ENCODE measurements at places on chromosomes 7 and 10.

DNA sequence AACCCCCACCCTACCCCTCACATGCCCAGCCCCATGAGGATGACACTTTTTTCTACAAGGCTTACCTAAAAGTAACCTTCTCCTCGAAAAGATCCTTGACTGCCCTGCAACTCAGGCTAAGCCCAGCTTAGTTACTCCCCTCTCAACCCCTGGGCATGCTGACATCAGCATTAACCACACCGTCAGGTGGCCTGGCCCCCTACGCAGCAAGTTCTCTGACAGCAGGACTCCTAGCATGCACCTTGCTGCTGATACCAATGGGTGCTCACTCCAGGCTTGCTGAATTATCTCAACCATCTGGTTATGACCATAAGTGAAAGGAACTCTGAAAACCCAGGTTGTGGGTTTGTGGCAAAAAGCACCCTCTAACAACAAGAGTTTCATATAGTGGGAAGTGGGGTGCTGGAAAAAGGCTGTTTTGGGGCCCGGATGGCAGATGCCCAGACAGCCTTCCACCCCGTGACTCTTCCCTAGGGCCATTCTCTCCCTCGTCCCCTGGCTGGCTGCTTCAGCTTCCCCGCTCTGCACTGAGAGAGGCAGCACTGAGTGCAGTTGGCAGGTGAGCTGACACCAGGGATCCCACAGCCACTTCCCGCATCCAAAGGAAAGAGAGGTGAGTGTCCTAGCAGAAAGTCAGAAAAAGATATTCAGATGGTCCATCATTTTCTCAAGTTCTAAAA, 518.9 kb downstream of the KCNMA1 start:
- ATAC-seq = no peak

- peak; percentile 75 for ATAC-seq
Measured at GRCh38 chr10:68871105-68871711, 29.9 kb upstream of the DDX50 start.

DNA sequence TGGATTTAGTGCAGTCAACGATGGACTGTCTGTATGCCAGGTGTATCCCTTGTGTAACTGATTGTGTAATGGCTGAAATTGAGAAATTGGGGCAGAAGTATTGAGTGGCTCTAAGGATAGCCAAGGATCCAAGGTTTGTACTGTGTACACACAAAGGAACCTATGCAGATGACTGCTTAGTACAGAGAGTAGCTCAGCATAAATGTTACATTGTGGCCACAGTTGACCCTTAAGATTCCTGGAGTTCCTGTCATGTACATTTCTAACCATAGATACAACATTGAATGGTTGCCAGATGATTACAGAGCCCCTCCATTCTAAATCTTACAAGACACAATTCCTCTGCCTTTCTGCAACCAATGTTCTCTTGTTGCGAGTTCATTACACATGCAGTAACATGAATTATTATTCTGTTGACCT, 25.3 kb downstream of the CCDC126 start:
- ATAC-seq = no peak

DNA sequence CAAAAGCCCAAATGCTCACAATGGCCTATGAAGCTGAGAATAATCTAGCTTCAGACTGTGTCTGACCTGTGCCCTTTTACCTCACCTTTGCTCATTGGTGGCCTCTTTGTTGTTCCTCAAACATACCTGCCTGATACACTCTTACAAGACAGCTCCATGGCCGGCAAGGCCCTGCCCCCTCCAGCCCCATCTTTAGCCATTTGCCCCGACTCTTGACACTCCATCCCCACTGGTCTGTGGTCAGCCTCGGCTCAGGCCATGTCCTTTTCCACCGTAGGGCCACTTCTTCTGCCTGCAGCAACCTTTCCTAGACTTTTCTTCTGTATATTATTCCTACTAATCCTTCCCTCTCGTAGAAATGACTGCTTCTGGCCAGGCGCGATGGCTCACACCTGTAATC, 265.2 kb downstream of the RPS24 start:
- ATAC-seq = no peak

DNA sequence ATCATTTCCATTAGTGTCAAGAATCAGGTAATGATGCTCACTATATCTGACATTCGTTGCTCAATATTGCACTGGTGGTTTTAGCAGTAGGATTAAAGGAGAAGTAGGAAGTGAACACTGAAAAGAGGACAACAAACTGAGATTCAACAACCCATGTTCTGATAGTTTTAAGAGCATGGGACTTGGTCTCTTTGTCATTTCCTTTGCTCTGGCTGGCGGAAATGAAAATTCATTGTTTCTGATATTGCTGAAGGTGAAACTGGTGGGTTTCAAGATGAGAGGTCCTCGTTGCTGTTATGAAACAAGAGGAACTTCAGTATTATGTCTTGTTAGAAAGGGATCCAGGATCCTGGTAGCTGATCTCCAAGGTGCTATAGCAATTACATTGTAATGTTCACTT, 129.0 kb downstream of the DNAH11 start:
- no peak for ATAC-seq

DNA sequence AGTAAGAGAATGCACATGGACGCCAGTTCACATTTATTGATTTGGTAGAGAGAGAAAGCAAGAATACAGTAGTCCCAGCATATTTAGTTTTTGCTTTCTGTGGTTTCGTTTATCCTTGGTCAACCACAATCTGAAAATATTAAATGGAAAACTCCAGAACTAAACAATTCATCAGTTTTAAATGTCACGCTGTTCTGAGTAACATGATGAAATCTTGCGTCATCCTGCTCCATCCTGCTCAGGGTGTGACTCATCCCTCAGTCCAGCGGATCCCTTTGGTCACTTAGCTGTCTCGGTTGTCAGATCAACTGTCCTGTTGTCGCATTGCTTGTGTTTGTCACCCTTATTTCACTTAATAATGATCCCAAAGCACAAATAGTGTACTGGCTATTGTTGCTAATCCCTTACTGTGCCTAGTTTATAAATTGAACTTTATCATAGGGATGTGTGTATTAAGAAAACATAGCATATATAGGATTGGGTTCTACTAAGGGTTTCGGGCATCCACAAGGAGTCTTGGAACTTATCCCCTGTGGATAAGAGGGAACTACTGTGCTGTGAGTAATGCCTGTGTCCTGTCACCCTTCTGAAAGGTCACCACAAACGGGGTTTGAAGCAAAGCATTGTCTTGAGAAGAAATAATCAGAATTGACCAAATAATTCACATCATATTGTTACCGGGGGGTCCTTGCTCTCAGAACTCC, 73.6 kb downstream of the OTUD1 start:
- ATAC-seq = no peak

GRCh38 chr7:50156706-50157105, 63.7 kb upstream of the ZPBP start:
- ATAC-seq = no peak

GRCh38 chr10:43968076-43968475, 319.4 kb upstream of the ZNF32 start:
- ATAC-seq = no peak

GRCh38 chr10:129280908-129281586, 186.0 kb upstream of the MGMT start:
- no peak for ATAC-seq

GRCh38 chr10:71647526-71648253, 71.9 kb downstream of the C10orf105 start:
- no peak for ATAC-seq

- no peak for ATAC-seq
Measured at GRCh38 chr7:157827045-157827862, 490.4 kb downstream of the DNAJB6 start.

- peak; percentile 91 for ATAC-seq
Measured at GRCh38 chr7:108146070-108146842, 16.1 kb upstream of the LAMB4 start.

DNA sequence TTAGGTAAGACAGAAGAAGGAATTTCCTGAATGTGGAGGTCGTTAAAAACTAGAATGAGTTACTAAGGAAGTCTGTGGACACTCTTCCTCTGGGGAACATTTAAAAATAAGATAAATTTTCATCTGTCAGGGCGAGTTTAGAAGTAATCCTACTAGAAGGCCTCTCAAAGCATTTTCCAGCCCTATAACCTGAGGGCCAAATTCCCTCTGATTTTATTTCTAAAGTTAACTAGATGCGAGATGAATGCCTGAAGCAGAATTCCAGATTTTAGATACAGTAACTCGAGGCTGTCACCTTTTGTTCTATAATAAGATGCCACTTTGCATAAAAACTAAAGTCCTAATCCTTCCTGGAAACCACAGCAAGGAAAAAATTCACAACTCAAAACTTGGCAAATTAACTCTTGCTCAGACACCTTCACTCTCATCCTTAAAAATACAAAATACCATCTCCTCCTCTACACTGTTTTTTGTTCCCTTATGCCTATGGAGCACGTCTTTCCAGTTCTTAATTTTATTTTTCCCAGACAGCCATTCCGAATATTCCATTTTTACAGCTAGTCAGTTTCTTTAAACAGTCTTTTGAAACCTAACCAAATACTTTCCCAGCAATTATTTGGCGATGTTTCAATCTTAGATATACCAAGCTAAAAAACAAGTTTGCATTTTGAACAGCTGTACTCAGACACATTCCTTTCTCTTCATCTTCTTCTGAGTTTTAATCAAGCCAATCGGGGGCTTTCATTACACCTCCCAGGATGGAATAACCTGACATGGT, 420.7 kb upstream of the NFE2L3 start:
- ATAC-seq = no peak

- peak; percentile 91 for ATAC-seq
Measured at GRCh38 chr10:55287346-55287745, 486.3 kb upstream of the PCDH15 start.

- ATAC-seq = no peak
Measured at GRCh38 chr10:15180736-15181135, 12.2 kb upstream of the NMT2 start.

- no peak for ATAC-seq
Measured at GRCh38 chr10:127578961-127579305, 29.8 kb downstream of the NPS start.

GRCh38 chr7:90433221-90433620, 30.0 kb downstream of the CLDN12 start:
- no peak for ATAC-seq

DNA sequence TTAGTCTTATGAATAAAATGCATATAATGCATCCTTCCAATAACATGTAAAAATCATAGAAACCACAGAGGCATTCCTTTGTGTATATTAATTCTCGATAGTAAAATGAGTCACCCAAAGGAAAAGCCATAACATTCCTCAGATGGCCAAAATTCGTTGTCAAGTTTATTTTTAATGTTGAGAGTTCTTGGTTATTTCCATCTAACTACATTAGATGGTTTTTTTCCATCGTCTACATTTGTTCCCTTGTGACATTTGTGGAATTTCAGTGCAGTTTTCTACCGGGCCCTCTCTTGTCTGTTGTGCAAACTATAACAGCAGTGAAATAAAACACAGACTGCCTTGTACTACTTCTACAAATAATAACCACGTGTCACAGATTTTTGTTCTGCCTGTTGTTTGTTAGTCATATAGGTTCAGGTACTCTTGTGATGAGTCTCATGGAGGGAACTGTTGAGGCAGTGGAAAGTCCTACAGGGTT, 54.7 kb upstream of the CCAR1 start:
- peak; percentile 94 for ATAC-seq

- ATAC-seq = peak; percentile 86
Measured at GRCh38 chr7:82838314-82838713, 324.4 kb downstream of the PCLO start.

- no peak for ATAC-seq
Measured at GRCh38 chr7:28246921-28247461, 66.4 kb upstream of the JAZF1 start.

- no peak for ATAC-seq
Measured at GRCh38 chr7:100692578-100692961, 1.5 kb downstream of the GIGYF1 start.

DNA sequence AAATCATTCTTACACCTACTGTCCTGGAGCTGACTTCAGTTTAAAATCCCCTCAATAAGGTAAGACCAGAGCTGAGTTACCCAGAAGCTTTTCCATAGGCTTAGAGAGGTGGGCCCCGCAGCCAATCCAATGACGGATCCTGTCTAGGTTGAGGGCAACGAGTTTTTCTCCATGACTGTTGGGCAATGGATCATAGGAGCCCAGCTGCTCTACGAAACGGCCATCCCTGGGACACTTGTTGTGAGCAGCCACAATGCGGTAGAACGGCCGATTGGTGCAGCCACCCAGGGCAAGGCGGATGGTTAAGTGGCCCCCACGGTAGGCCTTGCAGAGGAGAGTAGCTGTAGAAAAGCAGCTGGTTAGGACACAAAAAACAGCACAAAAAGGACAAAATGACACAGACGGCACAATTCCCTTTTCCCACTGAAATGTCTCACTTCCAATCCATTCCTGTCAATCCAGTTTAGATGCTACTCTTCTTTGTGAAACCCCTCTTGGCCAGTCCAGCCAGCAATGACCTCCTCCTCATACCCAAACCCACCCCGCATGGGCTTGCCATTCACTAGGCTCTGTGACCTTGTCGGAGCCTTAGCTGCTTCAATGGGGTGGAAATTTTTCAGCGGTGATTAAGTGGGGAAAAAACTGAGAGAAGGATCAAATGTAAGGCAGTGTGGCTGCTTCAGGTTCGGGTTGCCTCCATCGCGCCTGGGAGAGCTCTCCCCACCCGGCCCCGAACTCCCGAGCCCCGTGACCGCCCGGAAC, 580 bp downstream of the MRPS16 start:
- peak; percentile 79 for ATAC-seq

DNA sequence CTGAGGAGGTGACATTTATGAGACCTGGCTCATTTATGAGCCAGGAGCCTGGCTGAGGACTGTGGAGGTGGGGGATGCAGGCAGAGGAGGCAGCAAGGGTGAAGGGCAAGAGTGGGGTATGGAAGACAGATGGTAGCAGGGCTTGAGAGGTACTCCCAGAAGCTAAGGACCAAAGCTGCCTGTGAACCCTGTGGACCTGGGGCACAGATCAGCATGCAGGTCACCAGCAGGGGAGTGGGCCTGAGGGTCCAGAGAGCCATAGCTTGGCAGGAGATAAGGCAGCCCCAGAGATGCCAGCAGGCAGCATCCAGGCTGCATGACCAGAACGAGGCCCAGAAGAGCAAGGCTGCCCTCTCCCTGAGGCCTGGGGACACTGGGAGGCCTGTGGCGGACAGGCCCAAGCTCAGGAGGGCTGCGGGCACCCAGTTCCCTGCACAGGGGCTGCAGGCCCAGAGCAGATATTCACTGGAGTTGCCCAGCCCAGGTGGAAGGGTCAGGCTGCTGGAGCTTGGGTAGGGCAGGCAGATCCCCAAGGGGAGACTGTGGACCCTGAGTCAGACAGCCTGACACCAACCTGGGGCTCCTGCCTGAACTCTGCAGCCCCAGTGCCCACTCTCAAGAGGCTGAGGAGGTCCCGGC, 3.4 kb downstream of the GPR15LG start:
- no peak for ATAC-seq

GRCh38 chr7:5005066-5005465, 40.6 kb upstream of the RBAK start:
- ATAC-seq = no peak

- no peak for ATAC-seq
Measured at GRCh38 chr7:95316588-95316987, 7.7 kb downstream of the PON1 start.

- ATAC-seq = peak; percentile 82
Measured at GRCh38 chr10:101032637-101033224, 1.7 kb downstream of the SFXN3 start.

GRCh38 chr7:15041226-15041625, 138.7 kb upstream of the DGKB start:
- no peak for ATAC-seq

- peak; percentile 73 for ATAC-seq
Measured at GRCh38 chr7:45923290-45923689, 2.2 kb upstream of the IGFBP3 start.

GRCh38 chr10:87500646-87501048, 4.0 kb upstream of the MINPP1 start:
- no peak for ATAC-seq

All from SK-N-SH treated with all-trans-retinoic acid at 6 μM for 48 hours (cell line).